ENCODE measurements at places on chromosomes 4 and X.
A peak's percentile ranks its signal among the peaks of the same experiment; 100 is the strongest.

- DNase-seq = no peak
These were observed 621 bp upstream of the SUV39H1 start for GRCh38 chrX:48695925-48696300.

DNA sequence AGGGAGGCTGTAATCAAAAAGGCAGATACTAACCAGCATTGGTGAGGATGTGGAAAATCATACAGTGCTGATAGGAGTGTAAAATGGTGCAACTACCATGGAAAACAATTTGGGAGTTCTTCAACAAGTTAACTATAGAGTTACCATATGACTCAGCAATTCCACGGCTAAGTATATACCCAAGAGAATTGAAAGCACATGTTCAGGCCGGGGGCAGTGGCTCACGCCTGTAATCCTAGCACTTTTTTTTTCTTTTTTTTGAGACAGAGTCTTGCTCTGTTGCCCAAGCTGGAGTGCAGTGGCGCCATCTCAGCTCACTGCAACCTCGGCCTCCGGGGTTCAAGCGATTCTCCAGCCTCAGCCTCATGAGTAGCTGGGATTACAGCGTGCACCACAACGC is 15.0 kb upstream of the CD99L2 start:
- DNase-seq = no peak

DNA sequence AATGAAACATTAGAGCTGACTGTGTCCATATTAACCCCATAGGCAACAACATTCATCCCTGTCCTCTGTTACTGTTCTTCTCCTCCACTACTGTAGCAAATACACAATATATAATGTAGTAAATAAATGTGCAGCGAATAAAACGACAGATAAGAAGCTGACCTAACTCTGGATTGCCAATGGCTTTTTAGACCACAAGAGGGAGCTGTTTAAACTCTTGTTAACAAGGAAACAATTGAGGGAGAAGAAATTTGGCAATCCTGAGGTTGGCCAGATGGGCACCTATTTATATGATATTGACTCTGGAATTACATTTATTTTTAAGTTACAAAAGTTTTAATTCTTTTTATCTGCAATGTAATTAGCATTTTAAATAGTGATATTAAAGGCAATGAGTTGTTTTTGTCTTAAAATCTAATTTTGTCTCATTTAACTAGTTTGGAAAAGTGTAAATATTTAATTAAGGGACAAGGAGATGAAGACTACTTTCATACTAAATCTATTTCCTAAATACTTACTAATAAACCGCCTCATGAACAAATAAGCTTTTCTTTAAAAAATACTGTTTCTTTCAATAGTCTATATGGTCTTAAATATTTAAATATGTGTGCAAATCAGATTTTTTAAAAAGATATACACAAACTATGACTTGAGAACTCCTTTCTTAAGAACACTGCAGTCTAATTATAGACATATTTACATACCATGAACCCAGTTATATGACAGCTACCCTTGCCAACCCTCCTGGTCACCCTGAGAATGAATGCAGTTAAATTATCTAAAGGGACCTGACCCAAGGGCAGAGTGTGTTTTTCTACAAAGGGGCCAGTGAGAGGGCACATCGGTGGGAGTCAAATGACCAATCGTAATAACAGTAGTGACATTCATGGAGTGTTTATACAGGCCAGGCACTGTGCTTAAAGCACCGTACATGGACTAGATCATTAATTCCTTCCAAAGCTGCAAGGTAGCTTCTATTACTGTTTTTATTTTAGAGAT is 52.9 kb upstream of the HPF1 start:
- DNase-seq = peak; percentile 51

GRCh38 chrX:39787999-39788398 is 309.8 kb downstream of the BCOR start:
- DNase-seq = no peak

DNA sequence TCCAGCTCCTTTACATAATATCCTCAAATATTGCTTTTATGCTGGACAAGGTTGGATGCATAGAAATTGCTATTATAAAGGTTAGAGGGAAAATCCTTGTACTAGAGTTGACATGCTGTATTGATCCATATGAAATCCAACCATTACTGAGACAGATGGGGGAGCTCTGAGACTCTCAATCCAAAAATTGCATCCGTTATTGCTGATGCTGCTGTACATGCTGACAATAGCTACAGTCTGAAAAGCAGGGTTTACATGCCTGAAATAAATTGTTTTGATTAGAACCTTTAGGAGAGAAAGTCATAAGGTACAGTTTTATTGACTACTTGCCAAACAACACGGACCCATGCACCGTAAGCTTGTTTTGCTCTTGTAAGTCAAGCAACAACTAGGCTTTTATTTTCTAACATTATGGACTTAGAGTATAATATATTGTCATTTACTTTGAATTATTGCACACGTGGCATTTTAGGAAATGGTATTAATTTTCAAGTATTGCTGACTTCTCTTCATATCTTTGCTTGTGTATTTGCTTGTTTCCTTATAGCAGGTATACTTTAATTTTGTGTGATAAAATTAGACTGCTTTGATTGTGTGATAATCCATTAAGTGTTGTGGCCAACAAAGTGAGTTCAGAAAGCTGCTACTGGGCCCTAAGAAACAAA is 1365.2 kb downstream of the STIM2 start:
- DNase-seq = no peak

DNA sequence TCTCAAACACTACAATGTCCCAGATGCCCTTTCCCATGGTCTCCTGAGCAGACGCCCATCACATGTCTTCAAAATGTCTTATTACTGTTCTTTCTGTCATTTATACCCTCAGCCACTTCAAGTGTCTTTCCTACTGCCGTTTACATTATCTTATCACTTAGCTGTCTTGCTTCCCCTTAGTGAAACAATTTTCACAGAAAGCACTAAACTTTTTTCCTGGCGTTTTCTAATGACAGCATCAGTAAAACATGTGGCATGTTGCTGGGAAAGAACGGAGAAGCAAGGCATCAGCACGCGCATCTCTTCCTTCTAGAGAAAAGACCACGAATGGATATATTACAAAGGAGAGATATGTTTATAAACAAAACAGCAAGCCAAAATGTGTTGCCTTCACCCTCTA is 189.7 kb upstream of the SLIT2 start:
- DNase-seq = no peak

- no peak for DNase-seq
These were observed 123.6 kb downstream of the RBM47 start for GRCh38 chr4:40506066-40506465.

DNA sequence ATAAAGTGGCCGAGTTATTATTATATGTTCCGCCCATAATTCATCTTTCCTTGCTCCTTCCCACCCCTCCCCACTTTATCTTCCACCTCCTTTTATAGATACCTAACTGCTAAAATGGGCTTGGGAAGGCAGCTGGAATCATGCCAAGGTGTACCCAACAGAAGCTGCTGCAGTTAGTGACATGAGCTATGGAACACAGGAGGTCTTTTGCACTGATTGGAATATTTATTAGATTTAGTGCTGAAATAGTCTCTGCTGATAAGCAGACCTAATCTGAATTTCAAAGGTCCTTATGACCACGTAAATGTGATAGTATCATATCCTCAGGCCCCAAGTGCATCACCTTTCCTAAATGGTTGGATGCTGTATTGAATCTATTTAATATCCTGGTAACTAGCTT is 64.9 kb downstream of the HMGB2 start:
- DNase-seq = no peak

DNA sequence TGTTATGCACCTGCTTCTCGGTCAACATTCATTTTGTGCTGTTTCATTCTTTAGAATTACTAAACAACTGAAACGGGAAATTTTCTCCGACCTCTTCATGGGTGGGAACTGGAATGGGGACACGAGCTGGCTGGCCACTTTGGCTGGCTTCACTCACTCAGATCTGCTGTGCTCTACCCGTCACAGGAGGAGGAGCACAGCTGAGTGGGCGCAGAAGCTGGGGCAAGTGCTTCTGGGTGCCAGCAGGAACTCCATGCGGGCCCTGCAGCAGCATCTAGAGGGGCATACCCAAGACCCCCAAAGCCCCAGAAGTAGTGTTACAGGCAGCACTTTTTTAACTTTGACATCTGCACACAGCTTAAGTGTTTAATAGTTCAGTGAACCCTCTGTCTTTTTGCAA is 109.6 kb downstream of the TMEM144 start:
- DNase-seq = no peak

GRCh38 chr4:16133406-16133805 is 49.6 kb upstream of the PROM1 start:
- DNase-seq = no peak

- no peak for DNase-seq
These were observed 234.7 kb downstream of the OR13H1 start for GRCh38 chrX:131778269-131779218.

- no peak for DNase-seq
These were observed 121.1 kb downstream of the SPATA18 start for GRCh38 chr4:52172166-52172565.

- DNase-seq = no peak
These were observed 22.3 kb downstream of the ASMTL start for GRCh38 chrX:1430451-1430850.

GRCh38 chr4:123291329-123291728 is 105.3 kb upstream of the SPRY1 start:
- DNase-seq = no peak

DNA sequence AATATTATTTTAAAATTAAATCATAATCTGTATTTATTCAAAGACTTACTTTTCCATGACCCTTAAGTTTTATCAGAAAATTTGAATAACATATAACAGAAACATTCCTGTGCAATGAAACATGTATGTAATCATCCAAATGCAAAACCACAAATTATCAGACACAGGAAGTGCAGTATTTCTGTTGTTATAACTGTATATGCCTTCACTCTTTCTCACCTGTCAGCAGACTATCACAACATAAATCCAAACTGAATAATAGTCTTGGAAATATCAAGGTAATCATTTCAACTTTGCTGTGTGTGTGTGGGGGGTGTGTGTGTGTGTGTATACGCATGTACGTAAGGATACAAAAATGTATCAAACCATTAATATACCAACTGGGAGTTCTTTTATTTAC is 285.9 kb downstream of the SLC7A11 start:
- no peak for DNase-seq

GRCh38 chr4:184848510-184848909 is 22.7 kb upstream of the ACSL1 start:
- no peak for DNase-seq

GRCh38 chr4:148344352-148344751 is 97.9 kb downstream of the NR3C2 start:
- DNase-seq = no peak

- DNase-seq = no peak
These were observed 121.7 kb downstream of the TEX13A start for GRCh38 chrX:105098812-105099211.

DNA sequence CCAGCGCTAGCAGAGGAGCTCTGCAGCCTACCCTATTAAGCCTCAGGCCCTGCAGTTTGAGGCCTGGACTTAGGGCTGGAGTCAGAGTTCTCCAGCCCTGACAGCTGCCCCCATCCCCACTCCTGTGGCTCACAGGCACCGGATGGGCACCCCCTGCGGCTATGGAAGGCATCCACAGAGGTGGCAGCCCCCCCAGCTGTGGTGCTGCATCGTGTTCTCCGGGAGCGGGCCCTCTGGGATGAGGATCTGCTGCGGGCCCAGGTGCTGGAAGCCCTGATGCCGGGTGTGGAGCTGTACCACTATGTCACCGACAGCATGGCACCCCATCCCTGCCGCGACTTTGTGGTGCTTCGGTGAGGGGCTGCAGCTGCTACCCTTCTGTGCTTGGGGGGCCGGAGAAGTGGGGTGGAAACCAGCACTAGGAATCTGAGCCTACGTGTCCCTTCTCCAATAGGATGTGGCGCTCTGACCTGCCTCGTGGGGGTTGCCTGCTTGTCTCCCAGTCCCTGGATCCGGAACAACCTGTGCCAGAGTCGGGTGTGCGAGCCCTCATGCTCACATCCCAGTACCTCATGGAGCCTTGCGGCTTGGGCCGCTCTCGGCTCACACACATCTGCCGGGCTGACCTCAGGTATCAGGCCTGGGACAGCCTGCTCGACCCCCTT is 76.2 kb downstream of the STARD8 start:
- DNase-seq = no peak

GRCh38 chrX:130606425-130606824 is 204.6 kb downstream of the RBMX2 start:
- DNase-seq = no peak

DNA sequence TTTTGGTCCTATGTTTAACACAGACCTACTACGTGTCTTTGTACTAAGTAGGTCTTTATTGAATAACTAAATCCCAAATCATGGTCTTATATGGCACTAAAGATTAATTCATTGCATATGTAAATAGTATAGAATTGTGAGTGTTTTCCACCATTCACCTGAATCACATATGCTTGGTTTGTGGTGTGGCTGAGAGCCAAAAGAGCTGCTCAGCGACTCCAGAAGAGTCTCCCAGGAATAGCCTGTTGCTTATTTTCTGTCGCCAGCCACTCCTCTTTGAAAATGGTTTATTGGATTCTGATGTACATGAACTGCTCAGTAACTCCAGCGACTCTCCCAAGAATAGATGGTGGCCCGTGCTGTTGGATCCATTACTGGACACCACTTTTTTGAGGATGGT is 184.5 kb downstream of the CLCN4 start:
- DNase-seq = no peak

DNA sequence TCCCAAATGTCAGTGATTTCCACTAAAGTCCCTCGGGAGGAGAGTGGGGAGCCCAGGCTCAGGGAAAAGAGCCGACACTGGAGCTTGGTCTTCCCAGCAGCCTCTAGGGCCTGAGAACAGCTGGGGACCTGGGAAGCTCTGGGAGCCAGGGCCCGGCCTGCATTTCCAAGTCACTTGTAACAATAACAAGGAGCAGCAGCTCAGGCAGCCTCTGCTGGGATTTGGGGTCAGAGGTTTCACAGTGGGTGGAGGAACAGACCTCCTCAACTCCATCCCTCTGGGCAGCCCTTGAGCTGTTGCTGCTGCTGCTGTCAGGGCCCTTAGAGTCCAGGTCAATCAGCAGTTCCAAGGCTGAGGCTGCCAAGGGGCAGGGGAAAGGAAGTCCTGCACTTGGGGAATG is 11.1 kb downstream of the STARD8 start:
- no peak for DNase-seq

GRCh38 chrX:38318196-38318595 is 9.1 kb downstream of the RPGR start:
- no peak for DNase-seq

DNA sequence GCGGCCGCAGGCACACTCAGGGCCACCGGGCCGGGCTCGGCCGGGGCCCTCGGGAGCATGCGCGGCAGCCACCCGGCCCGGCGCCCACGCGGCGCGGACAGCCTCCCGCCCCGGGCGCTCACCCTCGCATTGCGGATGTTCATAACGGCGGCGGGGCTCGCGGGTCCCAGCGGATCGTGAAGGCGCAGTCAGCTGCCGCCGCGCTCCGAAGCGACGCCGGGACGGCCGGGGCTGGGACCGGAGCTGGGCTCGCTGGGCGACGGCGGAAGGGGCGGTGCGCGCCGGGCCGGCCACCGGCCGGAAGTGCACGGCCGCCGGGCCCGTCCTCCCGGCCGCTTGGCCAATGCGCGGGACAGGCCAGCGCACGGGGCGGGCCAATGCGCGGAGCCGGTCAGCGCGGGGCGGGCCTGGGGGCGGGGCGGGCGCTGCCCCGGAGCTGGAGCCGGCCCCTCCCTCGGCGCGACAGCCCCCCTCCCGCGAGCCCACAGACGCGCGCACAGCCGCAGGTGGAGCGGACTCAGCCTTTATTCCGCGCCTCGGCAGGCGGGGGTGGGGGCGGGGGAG is at the start of gene NAA10:
TSS of gene NAA10 (minus strand) at position 276 of the 564 bp plus-strand sequence. CDS start at position 143, 133 bp downstream.
- no peak for DNase-seq

All from HS-5 (cell line).